ENCODE measurements at places on chromosomes 4 and X.

GRCh38 chr4:62028745-62029144, 828.6 kb downstream of the ADGRL3 start:
- no peak for DNase-seq

DNA sequence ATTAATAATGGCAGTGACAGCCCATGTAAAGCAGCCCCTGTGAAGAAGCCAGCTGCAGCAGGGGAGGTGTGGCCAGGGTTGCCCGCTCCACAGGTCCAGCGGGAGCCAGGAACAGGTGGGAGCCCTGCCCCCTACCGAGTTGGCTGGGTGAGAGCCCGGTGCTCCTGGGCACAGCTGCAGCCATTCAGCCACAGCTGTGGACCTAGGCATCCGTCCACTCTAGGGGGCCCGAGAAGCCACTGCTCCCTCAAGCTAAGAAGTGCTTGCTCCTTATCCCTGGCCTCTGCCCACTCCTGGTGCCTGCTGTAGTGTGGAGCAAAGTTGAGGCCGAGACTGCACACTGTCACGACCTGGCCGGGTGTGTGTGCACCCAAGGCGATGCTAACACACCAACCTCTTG, 1469.0 kb downstream of the PCDH7 start:
- DNase-seq = no peak

DNA sequence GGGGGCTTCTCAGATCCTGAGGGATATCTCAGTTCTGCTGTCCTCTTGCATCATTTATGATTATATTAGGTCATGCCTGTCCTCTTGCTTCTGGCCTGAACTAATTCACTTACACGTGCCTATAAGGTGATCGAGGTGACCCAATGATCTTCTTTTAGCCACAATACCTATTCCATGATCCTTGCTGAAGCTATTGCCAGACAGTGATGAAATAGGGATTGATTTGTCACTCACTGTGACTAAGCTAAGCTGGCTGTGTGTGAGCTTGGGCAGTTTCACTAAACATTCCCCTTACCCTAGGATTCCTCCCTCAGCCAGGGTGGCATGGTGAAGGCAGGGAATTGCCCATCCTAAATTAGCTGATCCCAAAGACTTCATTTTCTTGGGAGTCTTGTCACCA, 19.0 kb downstream of the HADH start:
- DNase-seq = no peak

- DNase-seq = no peak
These were observed 65.9 kb downstream of the SRPX start for GRCh38 chrX:38154818-38155217.

GRCh38 chr4:103934178-103934789, 214.5 kb upstream of the TACR3 start:
- DNase-seq = no peak

GRCh38 chr4:94290245-94290644, 52.4 kb downstream of the HPGDS start:
- DNase-seq = no peak

GRCh38 chrX:55908661-55909212, 191.2 kb downstream of the RRAGB start:
- DNase-seq = no peak

GRCh38 chr4:152478461-152479237, 57.2 kb downstream of the FBXW7 start:
- no peak for DNase-seq

DNA sequence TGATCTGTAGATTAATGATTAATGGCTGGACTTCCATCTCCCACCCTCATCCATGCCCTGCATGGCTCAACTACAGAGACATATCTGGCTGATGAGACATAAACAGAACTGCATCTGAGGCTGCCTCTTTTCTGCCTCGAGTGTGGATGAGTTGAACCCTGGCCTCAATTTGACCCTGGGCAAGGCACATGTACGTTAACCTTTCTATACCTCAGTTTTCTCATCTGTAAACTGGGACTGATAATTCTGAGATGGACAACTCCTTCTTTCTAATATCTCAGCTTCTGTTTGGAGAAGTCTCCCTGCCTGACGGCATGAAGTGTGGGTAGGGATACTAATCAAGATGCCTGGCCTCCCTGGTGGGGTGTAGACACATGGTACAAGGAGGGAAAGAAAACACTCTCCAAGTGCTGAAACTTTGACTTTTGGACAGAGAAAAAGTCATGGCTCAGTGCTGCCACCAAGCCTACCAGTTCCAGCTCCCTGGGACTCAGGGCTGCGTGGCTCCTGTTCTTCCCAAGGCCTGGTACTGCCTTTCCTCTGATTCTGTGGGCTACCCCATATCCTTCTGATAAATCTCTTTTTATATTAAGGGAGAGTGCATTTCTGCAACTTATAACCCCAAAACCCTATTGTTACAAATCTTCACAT, 64.4 kb downstream of the HAUS3 start:
- DNase-seq = no peak

DNA sequence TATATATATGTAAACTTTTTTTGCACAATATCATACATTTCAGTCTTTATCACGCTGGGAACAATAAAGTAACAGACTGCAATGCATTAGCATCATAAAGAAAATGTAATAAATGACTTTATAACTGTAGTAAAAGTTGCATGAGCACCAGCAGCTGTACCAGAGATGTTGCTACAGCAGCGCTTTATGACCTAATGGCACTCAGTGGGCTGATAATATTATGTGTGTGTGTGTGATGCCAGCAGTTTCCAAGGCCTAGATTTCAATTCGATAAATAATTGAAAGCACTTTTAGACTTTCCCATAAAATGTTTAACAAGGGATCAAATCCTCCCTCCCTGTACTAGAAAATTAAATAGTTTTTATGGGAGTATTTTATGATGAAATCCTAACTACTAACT, 367.6 kb upstream of the AGA start:
- DNase-seq = no peak

GRCh38 chrX:103329991-103330390, at the start of gene TCEAL7:
TCEAL7 (plus strand) TSS chrX:103330239; CDS start chrX:103331404, 1,165 bp downstream.
- no peak for DNase-seq

- no peak for DNase-seq
These were observed 33.2 kb downstream of the HTT start for GRCh38 chr4:3107691-3108121.

GRCh38 chr4:171049380-171049779, 763.8 kb upstream of the GALNTL6 start:
- DNase-seq = no peak

GRCh38 chrX:31508338-31508737, 436.5 kb upstream of the FTHL17 start:
- DNase-seq = no peak

DNA sequence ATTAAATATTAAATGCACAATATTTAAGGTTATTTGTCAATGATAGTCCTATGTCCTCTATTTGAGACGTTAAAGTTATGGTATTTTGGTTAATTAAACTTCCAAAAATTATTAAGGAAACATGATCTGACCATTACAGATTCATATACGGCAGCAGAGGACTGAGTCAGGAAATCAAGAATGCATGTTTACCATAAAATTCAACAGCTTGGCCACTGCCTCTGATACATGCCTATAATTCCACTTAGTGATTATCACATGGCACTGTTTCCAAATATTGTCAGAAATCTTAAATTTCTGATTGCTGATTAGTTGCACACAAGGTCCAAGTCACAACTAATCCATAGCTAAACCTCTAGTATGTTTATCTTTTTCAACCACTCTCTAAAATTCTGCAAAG, 232.2 kb upstream of the UGT8 start:
- DNase-seq = no peak

GRCh38 chrX:56268888-56269287, 36.7 kb downstream of the KLF8 start:
- no peak for DNase-seq

DNA sequence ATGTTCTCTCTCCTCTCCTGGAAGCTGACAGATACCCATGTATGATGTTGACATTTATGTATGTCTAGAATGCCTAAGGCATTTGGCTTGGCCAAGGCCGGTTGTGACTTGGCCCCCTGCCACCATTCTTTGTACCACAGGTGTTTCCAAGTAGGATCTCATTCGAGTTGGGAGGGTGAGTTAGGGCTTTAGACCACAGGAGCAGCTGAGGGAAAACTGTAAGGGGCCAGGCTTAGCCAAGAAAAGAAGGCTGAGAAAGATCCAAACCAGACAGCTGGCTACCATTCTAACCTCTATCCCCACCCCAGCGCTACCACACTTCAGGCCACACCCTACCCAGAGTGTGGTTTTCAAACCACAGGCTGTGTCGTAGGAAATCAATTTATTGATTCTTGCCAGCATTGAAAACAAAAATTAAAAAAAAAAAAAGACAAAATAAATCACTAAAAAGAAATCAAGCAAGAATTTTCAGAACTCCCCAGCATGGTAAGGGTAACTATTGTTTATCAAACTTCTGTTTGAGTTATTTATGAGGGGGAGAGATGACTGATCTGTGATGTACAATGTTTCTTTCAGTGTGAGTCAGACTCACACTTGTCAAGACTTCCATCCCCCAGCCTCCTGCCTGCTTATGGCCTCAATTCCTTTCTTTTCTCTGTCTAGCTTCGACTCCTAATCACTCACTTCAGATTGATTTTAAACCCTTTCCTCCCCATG, 9.9 kb downstream of the TMSB4X start:
- no peak for DNase-seq

DNA sequence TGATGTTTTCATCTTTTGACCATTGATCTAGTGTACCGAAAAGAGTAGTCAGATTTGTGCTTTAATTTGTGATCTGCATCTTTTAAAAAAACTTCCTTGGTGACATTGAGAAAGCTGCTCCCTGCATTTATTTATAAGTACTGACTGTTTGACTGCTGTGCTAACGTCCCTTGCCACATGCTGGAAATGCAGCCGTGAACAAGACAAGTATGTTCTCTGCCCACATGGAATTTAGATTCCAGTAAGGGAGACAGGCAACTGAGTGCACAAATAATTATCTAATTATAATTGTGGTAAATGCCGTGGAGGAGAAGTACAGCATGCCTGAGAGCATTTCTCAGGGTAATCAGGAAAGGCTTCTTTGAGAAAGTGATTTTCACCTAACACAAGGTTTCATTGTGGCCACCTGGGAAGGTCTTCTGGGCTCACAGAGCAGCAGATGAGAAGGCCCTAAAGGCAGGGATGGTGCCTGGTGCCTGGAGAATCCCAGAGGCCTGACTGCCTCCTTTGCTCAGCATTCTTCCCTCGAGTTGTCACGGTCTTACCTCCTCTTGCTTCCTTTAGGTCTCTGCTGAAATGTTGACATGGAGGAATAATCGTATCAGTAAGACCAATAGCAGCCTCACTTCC, 55.8 kb downstream of the PTTG2 start:
- DNase-seq = no peak

- DNase-seq = no peak
These were observed at the start of gene CXCL5 for GRCh38 chr4:73998040-73999011. CXCL5 (minus strand) TSS chr4:73998677; CDS start chr4:73998581, 96 bp downstream.

DNA sequence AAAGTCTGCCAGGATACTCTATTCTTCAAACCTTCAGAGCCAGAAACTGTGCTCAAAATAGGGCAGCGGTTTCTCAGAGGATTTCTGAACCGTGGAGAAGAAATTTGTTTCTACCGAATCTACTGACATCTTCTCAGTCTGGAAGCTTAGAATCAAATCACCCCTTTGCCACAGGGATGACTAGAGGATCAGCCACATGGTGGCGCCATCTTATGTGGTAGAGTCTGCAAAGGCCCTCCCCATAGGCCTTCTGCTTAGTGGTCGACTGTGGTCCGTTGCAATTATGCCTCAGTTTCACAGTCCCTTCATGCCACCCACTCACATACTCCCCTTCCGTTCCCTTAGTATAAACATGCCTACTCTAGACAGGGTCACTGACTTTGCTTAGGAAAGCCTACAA, 680.7 kb upstream of the SPANXN1 start:
- DNase-seq = no peak

DNA sequence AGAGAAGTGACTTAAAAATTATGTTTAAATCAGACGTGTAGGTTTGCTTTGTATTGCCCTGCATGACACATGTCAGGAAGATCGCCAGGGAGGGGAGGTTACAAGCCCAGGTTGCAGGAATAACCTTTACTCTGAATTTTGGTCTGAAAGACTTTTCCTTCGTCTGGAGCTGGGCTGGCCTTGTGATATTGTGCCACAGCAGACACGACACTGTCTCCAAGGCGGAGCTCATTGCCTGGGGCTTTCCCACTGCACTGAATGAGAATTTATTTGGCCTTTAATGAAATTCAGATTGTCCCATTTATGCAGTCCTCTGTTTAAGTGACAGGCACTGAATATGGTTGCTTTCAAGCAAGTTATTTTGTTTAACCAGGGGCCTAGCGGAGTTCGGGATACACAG, 45.1 kb downstream of the RHOH start:
- no peak for DNase-seq

DNA sequence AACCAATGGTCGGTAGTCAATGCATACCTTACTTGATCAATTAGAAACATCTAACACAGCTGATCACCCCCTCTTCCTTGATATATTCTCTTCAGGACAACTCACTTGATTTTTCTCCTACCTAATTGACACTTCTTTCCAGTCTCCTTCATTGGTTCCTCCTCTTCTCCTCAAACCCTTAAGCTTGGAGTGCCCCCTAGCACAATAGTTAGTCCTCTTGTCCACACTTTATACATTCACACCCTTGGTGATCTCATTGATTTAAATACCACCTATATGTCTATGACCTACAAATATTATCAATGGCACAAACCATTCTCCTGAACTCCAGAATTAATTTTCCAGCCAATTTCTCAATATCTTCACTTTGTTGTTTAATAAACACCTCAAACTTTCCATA, 724.0 kb downstream of the ADGRL3 start:
- no peak for DNase-seq

- DNase-seq = no peak
These were observed 890.4 kb downstream of the SH3BGRL start for GRCh38 chrX:82092307-82092706.

GRCh38 chr4:54509057-54509456, 148.7 kb upstream of the KIT start:
- no peak for DNase-seq

- no peak for DNase-seq
These were observed 394.7 kb upstream of the CPEB2 start for GRCh38 chr4:14607578-14607977.

- DNase-seq = no peak
These were observed 36.6 kb upstream of the BTC start for GRCh38 chr4:74830928-74831327.

GRCh38 chr4:181569553-181569952, 673.6 kb upstream of the TENM3 start:
- no peak for DNase-seq

- no peak for DNase-seq
These were observed 84.9 kb downstream of the RAB28 start for GRCh38 chr4:13399257-13399656.

GRCh38 chr4:173424899-173425805, 26.2 kb upstream of the SCRG1 start:
- DNase-seq = no peak

DNA sequence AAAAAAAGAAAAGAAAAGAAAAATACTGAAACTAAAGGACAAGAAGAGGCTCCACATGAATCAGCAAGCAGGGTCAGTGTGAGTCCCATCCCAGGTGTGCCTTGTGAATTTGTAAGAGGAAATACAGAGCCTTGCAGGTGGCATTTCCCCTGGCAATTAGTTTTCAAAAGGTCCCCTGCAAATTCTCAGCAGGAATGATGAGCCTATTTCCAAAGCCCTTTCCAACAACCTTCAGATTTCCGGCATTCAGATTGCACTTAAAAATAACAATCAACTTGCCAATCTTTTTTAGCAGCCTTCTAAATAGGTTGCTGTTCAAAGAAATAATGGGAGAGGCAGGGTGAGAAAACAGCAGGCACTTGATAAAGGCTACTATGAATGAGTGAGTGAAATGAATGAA, 66.4 kb upstream of the OR13H1 start:
- DNase-seq = no peak

All from stimulated activated CD4-positive, alpha-beta T cell treated with anti-CD3 and anti-CD28 coated beads, Interleukin-15, amount 100 ng/mL, for 1 hour (primary cell).